ENCODE measurements at places on chromosomes 12 and 14.
A peak's percentile ranks its signal among the peaks of the same experiment; 100 is the strongest.

- DNase-seq = no peak
Measured at GRCh38 chr12:122006186-122006926, 15.3 kb upstream of the BCL7A start.

GRCh38 chr12:64090047-64090446 is 132.0 kb downstream of the KICS2 start:
- DNase-seq = no peak

DNA sequence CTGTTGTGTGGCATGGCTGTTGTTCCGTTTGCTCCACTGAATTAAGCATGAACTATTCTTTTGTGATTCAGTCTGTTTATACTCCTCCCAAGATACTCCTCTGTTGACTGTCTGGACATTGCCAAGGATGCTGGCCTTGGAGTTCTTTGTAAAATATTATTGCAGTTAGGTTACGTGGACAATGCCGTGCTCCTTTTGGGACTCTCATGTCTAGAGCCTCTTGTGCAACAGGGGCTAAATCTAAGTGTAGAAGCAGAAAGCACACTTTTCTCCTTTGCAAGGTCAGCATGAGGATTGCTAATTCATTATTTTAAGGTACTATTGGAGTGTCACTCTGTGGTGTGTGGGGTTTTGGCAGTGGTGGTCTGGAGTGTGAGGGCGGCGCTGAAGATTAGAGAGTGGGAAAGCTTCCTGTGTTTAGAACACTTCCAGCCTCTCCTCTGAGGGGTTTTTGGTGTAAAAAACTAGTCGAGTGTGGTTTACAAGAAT is 125.4 kb downstream of the SAMD4A start:
- DNase-seq = peak; percentile 53

- DNase-seq = peak; percentile 81
Measured at GRCh38 chr12:56574210-56574609, 52.6 kb downstream of the RBMS2 start.

DNA sequence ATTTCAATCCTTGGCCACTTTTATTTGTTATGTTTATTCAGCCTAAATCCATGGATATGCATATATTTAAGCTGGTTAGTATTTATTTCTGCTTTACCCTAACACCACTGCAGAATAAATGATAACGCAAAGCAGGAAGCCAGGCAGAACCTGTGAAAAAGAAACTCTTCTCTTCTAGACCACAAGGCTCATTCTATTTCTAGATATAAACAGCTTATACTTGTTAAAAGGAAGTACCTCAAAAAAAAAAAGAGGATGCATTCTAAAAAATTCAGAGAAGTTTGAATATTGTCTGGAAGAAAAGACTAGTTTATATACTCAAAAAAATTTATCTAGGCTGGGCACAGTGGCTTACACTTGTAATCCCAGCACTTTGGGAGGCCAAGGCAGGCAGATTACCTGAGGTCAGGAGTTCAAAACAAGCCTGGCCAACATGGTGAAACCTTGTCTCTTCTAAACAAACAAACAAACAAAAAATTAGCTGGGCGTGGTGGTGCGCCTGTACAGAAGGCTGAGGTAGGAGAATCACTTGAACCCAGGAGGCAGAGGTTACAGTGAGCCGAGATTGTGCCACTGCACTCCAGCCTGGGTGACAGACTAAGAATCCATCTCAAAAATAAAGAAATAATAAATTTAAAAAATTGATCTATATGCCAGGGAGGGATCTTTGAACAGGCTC is 55.8 kb downstream of the GALNT4 start:
- no peak for DNase-seq

DNA sequence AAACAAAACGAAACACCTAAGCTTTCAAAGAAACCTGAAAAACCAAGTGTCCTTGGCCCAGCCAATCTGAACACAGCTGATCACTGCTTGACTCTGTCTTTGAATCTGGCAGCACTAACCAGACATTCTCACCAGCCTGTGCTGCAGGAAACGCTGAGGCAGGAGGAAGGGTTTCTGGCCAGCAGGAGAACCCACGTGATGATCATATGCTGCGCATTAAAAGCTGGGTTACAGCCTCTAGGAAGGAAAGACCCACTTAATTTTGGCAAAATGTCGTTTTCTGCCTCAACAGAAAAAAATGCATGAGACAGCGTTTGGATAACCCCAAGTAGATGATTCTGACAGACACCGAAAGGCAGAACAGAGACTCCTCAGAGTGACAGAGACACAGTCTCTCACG is 9.8 kb downstream of the APPL2 start:
- peak; percentile 92 for DNase-seq
